Jurkat, Clone E6-1 (cell line): ENCODE measurements at places on chromosomes 2 and 18.

DNA sequence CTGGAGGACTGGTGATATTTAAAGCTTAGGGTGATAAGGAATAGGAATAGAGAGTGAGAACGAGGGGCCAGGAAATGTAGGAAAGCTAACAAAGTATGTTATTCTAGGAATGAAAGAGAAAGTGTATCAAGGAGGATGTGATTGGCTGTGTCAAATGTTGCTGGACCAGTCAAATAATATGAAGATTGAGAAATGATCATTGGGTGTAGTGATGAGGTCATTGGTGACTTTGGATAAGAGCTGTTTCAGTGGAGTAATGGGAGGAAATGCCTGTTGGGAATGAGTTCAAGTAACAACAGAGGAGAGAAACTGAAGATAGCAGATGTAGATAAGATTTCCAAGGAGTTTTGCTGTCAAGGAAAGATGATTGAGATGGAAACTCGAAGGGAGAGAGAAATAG is 74.4 kb downstream of the UBE2E3 start:
- no peak for DNase-seq

DNA sequence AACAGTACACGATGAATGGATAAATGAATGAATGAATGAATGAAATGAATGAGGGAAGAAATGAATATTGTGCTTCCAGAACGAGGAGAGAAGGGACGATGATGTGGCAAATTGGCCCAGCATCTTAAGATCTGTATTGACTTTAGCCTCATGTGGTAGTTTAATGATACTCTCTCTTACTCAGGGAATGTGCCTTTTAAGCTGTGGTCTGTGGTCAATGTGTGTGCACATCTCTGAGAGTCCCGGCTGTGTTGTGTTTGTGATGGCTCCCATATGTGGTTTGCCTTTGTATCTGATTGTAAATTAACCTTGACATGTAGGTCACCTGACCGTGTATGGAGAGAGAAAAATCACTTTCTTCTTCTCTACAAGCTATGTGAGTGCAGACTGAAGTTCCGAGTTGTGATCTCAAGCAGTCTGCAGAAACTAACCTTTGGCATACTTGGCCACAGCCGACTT is 91.2 kb downstream of the NEDD4L start:
- DNase-seq, result peak; percentile 67

GRCh38 chr18:77100751-77101355 is 31.7 kb downstream of the MBP start:
- DNase-seq, result peak; percentile 48

- no peak for DNase-seq
These were observed 971.0 kb upstream of the CDH2 start for GRCh38 chr18:29147944-29148343.

DNA sequence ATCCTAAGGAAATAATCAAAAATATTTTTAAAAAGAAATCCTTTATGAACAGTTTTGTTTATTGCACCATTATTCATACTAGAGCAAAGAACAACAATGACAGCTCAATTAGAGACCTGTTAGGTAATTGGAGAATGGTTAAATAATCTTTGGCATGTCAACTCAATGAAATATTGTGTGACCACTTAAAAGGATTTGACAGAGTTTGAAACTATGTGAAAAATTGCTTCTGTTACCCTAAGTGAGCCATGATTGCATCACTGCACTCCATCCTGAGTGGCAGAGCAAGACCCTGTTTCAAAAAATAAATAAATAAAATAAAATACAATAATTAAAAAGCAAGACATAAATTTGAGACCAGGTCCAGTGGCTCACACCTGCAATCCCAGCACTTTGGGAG is 66.1 kb upstream of the ATP8B1 start:
- DNase-seq, result no peak

GRCh38 chr2:42560899-42561298 is 7.5 kb upstream of the MTA3 start:
- no peak for DNase-seq

DNA sequence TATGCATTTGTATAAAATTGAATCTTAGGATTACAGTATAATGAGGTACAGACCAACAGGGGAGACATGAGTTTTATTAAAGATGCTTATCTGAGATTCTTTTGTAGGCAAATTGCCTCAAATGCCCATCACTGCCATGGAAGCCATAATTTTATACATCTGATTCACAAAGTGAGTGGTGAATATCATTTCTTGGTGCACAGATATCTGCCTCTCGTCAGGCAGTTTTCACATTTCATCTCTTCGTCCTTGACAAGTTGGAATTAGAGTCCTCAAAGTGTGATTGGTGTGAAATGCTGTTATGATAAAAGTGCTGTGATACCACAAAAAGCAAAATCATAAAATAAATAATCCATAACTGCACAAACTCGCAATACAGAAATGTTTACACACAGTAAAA is 1602.8 kb upstream of the DDX18 start:
- no peak for DNase-seq

DNA sequence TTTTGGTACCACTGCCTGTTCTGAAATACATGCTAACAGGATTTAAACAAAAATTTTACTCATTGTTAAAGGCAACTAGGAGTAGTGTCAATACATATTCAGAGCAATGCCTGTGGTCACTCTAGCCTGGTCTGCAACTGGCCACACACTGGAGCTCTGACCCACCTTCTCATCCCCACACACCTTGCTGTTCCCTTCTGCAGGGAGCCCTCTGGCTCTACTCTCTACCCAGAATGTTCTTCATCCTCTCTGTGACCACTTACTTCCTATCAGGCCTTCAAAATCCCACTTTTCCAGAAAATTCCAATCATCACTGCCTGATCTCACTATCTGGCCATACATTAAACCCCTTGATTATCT is 102.3 kb upstream of the NFU1 start:
- DNase-seq, result no peak

- no peak for DNase-seq
These were observed 111.2 kb downstream of the RAB3GAP1 start for GRCh38 chr2:135163306-135163705.

- DNase-seq, result no peak
These were observed 255.8 kb downstream of the FBXO15 start for GRCh38 chr18:73891572-73892421.

DNA sequence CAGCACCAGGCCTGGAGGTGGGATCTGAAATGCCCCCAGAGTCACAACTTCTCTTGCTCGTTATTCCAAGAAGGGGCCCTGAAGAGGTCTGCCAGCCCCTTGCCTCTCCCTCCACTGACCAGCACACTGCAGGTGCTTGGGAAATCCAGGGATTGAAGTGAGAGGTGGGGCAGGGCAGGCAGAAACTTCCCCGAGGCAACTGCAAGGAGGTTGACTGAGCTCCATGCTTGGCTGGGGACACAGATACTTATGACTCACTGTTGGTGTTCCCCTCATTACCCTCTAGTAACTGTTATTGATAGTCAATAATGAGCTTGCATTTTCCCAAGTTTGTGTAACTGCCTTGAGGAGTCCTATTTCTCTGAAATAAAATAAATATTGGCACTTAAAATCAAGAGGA is 47.5 kb downstream of the MARCO start:
- DNase-seq, result no peak

- no peak for DNase-seq
These were observed 7.9 kb downstream of the TTN start for GRCh38 chr2:178799305-178799704.
